ENCODE measurements at places on chromosomes 7 and 10. TPM values are rescaled to one million over a fixed set of nuclear protein-coding genes. Genes with fewer than 3 reads are reported as not detected.

The PVRIG gene
- total RNA-seq = not detected

GRCh38 chr10:93628858-93629257 is 16.5 kb downstream of the PDE6C start:
- no peak for DNase-seq

DNA sequence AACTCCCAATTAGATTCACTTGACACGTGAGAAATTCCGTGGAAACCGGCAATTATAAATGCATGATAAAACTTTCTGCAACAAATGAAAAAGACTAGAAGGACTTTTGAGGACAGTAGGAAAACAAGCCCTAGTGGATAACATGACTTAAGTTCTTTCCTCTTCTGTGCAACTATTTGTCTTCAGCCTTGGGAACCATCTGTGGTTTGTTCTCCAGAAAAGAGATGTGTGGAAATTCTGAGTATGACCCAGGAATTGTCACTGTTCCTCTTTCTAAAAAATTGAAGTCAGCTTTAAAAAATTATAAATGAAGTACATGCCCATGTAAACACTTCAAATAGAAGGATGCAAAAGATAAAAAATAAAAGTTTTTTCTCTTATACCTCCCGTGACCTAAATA is 128.6 kb upstream of the SVIL start:
- DNase-seq = no peak

DNA sequence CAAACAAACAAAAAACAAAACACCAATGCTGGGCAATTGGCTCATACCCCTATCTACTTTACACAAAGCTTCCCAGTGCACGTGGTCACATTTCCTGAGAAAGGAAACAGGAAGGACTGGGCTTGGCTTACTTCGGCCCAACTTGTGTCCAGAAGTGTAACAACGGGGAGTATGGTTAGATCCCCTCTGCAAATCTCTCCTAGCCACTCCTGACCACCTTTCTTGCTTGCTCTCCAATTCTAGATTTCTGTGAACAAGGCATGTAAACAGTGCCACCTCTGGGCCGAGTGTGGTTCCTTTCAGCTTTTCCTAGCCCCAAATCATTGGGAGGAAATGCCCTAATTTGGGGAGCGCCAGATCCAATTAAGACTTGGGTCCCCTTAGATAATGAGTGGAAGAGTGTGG is 21.0 kb upstream of the FRAT2 start:
- DNase-seq = no peak

GRCh38 chr7:400901-401485 is 111.0 kb downstream of the FOXL3 start:
- no peak for DNase-seq

DNA sequence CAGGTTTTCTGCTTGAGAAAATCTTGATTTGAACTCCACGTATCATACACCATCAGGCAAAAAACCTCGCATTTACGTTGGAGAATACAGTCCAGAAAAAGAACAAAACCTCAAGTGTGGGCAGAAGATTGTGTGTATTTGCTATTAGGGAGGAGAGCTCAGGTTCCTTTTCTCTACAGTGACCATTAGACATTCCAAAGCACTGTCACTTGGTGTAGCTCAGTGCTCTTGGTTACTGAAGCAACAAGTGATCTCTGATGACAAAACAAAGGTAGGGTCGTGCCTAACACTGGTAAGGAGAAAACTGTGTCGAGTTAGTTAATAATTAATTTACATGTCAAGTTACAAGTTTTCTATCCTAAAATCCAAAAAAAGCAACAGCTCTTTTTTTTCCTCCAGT is 72.6 kb downstream of the C1GALT1 start:
- DNase-seq = no peak

- DNase-seq = no peak
Observed at GRCh38 chr10:11015446-11015934, 2.2 kb upstream of the CELF2 start.

GRCh38 chr10:75250934-75251333 is 15.2 kb upstream of the COMTD1 start:
- DNase-seq = no peak

The PKD1L1 gene
- total RNA-seq = 0.79 TPM

- no peak for DNase-seq
Observed at GRCh38 chr10:109861081-109861480, 62.2 kb downstream of the XPNPEP1 start.

GRCh38 chr10:100998183-100998990 is 1.2 kb upstream of the LZTS2 start:
- peak; percentile 93 for DNase-seq

DNA sequence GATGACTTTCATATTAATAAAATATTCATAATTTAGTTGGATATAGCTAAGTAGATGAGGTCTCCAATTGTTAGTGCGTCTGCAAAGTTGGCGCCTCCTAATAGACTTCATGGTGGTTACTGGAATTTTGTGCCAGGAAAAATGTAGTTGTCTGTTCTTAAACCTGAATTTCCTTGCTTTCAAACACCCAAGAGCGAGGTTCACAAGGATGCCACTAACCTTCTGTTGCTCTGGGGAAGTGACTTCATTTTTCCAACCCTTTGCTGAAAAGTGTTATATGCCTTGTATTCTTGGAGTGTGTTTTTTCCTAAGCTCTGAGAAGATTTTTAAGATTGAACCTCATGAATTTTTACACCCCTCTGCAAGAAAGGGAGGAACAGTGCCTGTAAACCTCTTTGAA is 98.9 kb upstream of the GLCCI1 start:
- no peak for DNase-seq

GRCh38 chr7:151272877-151273276 is 24.4 kb upstream of the SMARCD3 start:
- no peak for DNase-seq

The CFAP43 gene
- 0.89 TPM for total RNA-seq
